ENCODE measurements at places on chromosomes 1 and 21.
A peak's percentile ranks its signal among the peaks of the same experiment; 100 is the strongest.

DNA sequence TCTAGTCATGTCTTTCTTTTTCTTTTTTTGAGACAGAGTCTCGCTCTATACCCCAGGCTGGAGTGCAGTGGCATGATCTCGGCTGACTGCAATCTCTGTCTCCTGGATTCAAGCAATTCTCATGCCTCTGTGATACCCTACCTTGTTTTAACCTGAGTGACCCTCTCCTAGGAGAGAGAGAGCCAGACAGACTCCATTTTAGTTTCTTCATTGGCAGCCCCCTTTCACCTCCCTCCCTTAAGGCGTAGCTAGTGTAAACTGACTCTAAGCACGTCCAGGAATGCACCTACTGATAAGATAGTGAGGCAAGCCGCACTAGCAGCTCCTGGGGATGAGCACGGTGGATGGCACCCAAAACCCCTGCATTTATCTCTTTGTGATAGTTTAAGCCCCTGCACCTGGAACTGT is 5.2 kb upstream of the PKNOX1 start:
- no peak for DNase-seq

- peak; percentile 57 for DNase-seq
These were observed 5.9 kb upstream of the MYOM3 start for GRCh38 chr1:24117722-24118409.

GRCh38 chr21:42463861-42464515 is 32.0 kb downstream of the RSPH1 start:
- no peak for DNase-seq

DNA sequence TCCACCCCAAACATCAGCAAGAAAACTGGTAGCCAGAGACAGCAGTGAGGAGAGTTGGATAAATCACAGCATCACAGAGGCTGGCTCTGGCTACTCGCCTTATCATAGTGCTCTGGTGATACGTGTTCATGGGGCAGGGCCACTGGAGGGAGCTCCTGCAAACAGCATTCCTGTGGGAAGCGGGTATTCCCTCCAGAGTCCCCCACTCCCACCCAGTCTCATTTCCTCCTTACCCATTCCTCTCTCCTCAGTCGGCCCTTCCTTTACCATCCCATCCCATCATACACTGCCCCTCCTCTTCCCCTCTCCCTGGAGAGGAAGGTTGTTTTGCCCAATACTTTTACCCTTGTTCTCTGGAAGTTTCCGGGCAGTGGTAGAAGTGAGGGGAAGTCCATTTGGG is 7.1 kb downstream of the NHLH2 start:
- peak; percentile 31 for DNase-seq

DNA sequence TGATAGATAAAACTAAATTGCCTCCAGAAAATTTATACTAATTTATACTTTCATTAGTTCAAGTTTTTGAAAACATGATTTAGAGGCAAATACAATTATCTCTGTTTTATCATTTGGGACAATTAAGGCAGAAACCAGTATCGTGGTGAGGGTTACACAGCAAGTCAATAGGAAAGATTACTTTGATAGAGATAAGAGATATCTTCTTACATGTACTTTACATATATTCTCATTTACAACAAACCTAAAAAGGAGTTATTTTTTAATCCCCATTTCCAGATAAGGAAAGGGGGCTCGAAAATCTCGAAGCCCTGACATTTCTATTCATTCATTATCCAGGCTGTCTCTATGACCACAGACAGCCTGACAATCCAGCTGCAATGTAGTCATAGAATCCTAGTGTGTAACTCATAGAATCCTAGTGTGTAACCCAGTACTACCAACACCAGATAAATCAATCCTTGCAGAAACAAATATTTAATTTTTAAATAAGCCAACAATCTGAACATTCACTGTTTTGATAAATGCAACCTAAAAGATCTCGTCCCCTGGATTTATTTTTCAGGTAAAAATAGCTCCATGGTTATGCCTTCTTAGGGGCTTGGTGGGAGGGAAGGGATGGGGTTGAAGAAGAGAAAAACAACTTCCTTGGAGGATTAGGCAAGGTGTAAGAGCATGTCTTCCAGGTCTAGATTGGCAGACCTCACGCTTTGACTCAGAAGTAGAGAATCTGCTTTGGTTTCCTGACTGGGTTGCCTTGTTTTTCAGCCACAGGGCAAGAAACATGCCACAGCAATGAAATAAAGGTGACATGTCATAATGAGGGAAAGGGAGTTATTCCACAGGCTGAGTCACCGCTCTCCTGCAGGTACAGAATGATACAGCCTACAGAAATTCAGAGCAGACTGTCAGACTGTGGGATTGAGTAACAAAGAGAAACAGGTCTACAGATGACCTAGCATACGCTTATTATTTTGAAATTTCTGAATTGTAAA is 45.6 kb downstream of the IRF2BP2 start:
- DNase-seq = peak; percentile 89

DNA sequence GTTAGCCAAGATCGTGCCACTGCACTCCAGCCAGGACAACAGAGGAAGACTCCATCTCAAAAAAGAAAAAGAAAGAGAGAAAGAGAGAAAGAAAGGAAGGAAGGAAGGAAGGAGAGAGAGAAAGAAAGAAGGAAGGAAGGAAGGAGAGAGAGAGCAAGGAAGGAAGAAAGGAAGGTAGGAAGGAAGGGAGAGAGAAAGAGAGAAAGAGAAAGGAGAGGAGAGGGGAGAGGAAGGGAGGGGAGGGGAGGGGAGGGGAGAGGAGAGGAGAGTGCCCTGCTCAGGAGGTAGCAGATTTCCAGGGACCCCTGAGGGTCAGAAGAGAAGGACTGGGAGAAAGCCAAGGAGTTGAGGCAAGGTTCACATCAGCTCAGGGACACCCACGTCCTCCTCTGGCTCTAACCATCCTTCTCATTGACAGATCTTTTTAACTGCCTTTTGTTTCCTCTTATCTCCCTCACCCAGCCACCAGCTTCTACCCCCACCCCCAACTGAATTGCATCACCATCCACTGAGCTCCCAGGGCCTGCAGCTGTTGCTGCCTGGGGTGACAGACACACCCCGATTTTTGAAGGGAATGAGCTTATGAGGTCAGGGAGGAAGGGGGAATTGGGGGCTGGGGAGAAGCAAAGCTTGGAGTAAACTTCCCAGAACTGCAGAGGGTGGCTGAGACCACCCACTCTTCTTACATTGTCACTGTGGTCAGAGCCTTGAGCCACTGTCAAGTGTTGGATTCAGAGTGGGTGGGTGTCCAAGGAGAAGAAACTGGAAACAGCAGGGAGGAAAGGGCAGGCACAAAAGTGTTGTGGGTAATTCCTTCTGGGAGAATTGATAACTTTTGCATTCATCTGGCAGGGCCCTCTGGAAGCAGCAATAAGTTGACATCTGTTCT is 91.6 kb downstream of the GLUL start:
- DNase-seq = no peak

- no peak for DNase-seq
These were observed 93.6 kb downstream of the ZNF281 start for GRCh38 chr1:200316148-200316803.
